ENCODE measurements at places on chromosomes 7 and 10.

- no peak for DNase-seq
Measured at GRCh38 chr7:124643311-124643811, 122.2 kb downstream of the GPR37 start.

- DNase-seq: no peak
Measured at GRCh38 chr10:68813559-68813958, 13.8 kb upstream of the STOX1 start.

DNA sequence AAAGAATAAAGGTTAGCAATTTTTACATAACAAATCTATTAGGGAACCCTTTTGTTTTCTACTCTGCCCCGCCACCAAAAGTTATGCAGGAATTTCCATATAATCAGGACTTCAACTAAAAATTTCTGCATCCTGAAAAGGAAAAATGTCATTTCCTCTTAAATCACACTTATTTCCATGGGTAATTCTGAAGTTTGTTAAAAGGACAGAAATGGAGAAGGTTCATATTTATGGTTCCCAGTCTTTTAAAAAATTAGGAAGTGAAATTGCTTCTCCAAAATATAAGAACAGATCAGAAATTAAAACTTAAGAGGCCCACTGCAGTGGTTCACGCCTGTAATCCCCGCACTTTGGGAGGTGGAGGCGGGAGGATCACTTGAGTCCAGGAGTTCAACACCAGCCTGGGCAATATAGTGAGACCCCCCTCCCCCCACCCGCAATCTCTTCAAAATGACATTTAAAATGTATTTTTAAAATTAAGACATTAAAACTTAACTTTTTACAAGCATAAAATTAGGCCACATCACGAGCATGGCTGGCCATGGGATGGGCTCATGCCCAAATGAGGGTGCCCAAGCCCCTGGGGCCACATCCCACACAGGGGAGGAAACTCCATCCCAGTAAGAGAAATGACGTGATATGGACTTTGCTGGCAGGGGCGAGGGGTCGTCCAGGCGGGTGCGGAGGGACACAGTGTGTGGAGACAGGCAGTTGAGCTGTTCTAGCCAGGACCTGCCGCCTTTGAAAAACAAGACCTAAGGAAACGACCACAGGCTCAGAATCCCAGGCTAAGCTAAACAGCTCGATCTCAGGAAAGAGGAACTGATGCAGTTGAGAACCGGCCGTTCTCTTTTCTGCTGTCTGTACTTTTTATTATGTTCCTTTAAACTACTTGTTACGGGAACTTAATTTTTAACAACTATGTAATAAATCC is 51.3 kb upstream of the NFE2L3 start:
- DNase-seq: no peak

DNA sequence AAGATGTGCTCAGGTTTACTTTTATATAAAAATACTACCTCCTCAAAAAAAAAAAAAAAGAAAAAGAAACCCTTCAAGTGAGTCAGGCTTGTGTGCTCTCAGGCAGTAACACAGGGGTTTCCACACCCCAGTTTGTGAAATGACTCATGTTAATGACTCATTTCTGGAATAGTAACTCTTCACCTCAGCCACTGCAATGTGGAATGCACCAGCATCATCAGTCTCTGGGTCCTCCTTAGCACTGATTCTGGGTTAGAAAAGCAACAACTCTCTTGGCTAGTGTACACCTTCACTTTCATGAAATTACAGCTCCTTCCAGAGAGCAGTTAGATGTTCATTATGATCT is 110.6 kb downstream of the EMX2 start:
- no peak for DNase-seq

- DNase-seq: no peak
Measured at GRCh38 chr10:26574783-26575182, 122.7 kb upstream of the PDSS1 start.

DNA sequence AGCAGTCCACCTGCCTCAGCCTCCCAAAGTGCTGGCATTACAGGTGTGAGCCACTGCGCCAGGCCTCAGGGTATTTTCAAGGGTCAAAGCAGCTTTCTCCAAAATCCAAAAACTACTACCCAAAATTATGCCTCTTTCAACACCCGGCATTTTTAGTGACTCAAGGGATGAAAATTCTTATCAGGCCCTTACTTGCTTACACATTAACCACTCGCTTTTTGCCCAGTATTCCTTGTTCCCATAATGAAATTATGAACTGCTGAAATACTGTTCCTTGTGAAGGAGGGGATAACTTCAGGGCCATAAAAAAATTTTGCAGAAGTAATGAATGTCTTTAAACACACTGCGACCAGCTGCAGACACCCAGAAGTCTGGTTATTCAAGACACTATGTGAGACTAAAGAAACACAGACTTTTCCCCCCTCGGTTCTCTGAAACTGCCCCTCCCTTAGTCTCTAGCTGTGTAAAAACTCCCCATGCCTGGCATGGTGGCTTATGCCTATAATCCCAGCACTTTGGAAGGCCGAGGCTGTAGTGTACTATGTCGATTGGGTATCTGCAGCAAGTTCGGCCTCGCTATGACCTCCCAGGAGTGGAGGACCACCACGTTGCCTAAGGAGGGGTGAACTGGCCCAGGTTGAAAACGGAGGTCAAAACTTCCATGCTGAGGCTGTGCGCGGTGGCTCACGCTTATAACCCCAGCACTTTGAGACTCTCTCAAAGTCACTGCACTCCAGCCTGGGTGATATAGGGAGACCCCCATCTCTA is 12.0 kb downstream of the FXYD4 start:
- DNase-seq: no peak

DNA sequence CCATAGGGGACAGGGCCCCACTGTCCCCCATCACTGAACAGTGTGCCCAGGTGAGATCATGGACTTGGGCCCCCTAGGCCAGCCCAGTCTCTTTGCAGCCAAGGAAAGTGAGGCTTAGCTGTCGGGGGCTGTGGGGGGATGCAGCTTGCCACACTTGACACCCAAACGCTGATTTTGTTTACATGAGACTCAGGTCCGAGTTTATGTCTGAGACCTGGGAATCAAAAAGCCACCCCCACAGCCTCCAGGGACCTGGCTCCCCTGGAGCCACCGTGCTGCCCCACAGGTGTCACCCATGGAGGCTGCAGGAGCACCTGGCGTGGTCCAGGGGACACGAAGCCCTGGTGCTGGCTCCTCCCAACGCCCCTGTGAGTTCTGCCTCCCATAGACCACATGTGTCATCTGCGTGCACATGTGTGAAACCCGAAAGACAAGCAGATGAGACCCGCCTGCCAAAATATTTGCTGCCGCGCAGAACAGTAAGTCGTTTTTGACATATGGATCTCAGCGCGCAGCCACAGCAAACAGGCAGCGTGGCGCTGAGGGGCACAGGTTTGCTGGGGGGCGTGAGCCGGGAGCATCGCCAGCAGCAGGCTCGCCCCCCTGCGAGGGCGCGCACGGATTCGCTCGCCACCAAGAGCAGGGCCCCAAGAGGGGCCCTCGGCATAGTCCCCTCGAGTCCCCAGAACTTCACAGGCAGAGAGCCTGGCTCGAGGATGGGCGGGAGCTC is 112.3 kb downstream of the LHPP start:
- no peak for DNase-seq

DNA sequence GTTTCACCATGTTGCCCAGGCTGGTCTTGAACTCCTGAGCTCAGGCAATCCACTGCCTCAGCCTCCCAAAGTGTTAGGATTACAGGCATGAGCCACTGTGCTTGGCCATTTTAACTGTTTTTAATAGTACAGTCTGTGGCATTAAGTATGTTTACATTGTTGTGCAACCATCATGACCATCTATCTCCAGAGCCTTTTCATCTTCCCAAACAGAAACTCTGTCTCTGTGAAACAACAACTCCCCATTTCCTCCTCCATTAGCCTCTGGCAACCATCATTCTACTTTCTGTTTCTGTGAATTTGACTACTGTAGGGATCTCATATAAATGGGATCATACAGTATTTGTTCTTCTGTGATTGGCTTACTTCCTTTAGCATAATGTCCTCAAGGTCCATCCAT is 48.3 kb upstream of the SEPHS1 start:
- no peak for DNase-seq

DNA sequence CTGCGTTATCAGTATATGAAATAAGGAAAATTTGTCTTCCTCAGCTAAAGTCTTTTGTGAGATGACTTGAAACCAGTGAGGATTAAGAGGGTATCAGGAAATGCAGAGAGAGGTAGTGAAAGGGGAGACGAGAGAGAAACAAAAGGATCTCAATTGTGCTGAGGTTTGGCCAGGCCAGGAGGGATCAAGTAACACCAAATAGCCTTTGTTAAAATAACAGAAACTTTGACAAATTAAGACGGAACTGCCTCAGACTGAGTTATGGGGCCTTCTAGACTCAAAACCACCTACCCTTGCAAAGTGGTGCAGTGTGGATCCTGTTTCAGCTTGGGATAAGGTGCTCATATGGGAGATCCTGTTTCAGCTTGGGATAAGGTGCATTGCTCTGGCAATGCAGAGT is 263.1 kb downstream of the CREB5 start:
- DNase-seq: no peak

- no peak for DNase-seq
Measured at GRCh38 chr7:113812591-113813255, 106.1 kb downstream of the PPP1R3A start.

Data from stimulated activated CD8-positive, alpha-beta memory T cell treated with anti-CD3 and anti-CD28 coated beads, Interleukin-15, amount 100 ng/mL, for 24 hours (primary cell).